ENCODE measurements at places on chromosomes 11 and 22. TPM values are rescaled to one million over a fixed set of nuclear protein-coding genes. Genes with fewer than 3 reads are reported as not detected.

The RAG2 gene
- not detected for total RNA-seq

The KIAA1671 gene
- 10.2 TPM for total RNA-seq

The MMP1 gene
- not detected for total RNA-seq

The CD6 gene
- 414 TPM for total RNA-seq

The CKAP5 gene
- total RNA-seq, result 47.8 TPM

The UBE2L6 gene
- total RNA-seq, result 79.7 TPM

Data from CD4-positive, alpha-beta memory T cell (primary cell).